Esophagus squamous epithelium (tissue), 5 donors: ENCODE measurements at places on chromosomes 6 and 20.

DNA sequence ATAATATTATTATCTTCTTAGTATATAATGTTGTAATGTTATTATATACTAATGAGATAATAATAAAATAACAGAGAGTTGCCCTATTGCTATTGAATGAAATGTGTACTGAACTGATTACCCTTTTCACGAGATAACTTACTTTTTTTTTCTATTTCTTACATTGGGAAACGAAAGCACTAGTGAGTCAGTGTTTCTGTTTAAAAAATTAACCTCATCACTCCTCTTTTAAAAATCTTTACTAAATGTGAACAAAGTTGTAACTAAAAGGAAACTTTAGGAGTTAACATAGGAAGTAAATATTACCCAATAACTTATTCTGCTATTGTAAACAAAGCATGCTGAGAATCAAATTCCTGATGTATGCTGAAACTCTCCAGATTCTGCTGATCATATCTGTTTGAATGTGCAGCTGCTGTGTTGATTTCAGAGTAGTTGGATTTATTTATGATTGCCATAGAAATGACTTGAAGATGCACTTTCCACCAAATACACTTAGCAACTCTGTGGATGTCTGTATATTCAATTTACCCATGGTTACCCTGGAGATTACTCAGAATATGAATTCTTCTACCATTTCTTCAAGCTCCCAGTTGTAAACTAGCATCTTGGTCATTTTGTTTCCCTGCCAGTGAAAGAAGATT lies 523.4 kb downstream of the TENT5A start:
- no peak for DNase-seq

DNA sequence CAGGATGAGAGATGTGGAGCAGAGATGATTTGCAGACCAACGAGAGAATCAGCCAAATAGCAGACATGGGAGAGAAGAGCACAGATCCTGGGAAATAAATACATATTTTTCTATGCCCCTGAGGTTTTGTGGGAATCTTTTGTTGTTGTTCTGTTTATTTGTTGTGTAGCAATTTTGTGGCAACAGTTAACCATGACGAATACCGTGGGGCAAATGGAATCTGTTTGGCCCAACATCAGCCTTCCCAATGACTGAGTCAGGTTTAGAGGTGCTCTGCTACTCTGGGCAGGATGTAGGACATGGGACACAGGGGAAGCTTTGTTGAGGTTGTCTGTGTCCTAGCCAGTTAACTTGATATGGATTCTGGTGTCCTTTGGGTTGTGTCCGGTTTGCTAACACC lies 7.9 kb upstream of the SLC2A10 start:
- DNase-seq = no peak

- DNase-seq = no peak
These were observed 1.1 kb downstream of the MYLK2 start for GRCh38 chr20:31820228-31820627.

GRCh38 chr20:37346236-37346534 lies 245 bp downstream of the SRC start:
- DNase-seq = no peak

DNA sequence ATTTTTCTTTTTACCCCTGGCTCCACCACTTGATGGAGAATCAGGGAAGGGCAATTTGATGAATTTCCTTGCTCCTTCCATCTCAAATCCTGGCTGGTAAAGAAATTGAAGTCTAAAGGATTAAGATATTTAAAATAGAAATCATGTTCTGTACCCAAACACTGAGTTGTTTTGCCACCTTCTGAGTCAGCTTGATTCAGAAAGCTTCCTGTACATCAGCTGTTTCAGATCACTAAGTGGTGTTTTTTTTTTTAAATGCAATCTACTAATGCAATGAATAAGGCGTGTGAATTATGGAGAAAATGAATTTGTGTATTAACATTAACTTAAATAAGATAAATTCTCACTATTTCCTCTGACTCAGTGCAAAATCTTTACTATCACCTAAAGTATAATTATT lies 11.5 kb upstream of the POPDC3 start:
- DNase-seq = no peak

GRCh38 chr6:9496837-9497236 lies 918.0 kb downstream of the TFAP2A start:
- DNase-seq = no peak

- no peak for DNase-seq
These were observed 147.9 kb downstream of the HAO1 start for GRCh38 chr20:7792150-7792869.

DNA sequence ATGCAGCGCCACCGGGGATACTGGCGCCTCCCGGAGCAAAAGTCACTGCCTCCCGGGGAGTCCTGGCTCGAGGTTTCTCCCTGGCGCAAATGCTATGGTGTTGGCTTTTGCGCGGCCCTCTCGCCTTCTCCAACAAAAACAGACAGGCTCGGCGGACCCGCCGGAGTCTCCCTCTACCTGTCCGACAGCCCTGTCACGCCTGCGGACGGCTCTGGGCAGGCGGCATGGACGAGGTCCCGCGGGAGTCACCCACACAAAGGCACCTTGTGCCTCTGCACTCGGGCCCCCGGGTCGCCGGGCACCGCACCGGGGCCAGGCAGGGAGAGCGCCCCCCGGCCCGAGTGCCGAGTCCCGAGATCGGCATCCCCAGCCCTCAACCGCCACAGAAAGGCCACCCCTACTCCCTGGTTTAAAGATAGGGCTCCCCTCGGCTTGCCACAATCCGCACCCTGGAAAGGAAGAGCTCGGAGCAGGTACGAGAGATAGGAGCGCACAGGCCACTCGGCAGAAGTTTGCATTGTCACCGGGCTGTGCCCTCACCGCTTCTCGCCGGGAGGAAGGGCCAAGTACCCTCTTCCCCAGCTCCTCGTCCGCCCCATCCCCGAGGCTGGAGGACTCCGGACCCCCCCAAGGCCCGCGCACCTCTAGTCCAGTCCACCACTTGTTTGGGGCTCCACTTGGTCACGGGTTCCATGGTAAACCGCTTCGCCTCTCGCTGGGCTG lies 903 bp downstream of the CNKSR3 start:
- DNase-seq = no peak

DNA sequence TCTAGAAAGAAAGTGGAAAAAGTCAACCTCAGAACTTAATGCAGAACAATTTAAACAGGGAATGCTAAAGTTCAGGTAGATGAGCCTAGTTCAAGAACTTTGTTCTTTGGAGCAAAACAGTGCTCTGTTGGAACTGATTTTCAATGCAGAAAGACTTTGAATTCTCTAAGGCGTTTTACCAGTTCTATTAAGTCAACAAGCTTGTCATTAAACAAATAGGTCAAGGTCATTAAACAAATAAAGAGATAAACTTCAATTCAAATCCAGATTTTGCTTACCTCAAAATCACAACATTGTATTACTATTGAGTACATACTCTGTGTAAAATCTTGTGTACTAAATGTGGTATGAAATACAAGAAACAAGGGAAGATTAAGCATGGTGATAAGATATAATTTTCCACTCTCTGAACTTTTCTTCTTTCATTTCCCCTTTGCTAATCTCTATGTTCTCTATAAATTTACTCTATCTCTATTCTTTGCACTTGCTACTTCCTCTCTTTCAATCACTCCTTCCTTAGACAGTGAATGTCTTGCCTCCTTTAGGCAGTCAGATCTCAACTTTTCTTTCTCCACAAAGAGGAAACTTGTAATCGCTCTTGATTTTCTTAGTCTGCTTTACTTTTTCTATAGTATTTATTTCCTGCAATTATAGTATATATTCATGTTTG lies 160.8 kb upstream of the KHDRBS2 start:
- no peak for DNase-seq

- no peak for DNase-seq
These were observed 434.2 kb upstream of the ADGRB3 start for GRCh38 chr6:68200929-68201328.

DNA sequence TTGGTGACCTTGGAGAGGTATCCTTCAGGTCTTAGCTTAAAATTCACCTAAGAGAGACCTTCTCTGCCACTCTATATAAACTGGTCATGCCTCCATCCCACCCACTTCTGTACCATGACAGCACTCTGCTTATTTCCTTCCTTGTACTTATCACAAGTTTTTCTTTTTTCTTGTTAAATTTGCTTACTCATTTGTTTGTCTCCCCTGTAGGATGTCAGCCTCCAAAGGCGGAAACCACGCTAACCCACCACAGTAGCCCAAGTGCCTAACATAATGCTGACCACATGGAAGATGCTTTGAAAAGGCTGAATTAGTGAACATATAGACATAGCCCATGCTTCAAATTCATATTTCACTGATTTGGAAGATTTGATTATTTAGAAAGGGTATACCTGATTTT lies 5.4 kb downstream of the BMP6 start:
- no peak for DNase-seq

- DNase-seq = no peak
These were observed 120.6 kb upstream of the AGPAT4 start for GRCh38 chr6:161394437-161394836.
